ENCODE measurements at places on chromosomes 5 and 9. TPM values are rescaled to one million over a fixed set of nuclear protein-coding genes. Genes with fewer than 3 reads are reported as not detected.
A peak's percentile ranks its signal among the peaks of the same experiment; 100 is the strongest.

DNA sequence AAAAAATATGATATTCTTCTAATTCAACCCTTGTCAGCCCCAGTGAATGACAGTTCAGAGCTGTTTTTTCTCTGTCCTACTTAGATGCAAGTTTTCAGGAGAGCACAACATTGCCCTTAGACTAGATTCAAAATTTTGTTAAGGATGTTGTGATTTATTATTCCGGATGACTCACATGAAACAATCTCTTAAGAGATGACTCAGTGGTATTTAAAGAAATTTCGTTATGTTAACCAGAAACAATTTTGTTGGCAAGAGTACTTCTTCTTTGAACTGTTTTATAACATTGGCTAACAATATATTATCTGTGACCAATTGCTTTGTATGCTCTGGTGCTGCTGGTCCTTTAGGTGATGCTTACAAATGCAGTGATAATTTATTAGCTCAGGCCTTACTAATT is 132.0 kb downstream of the IZUMO3 start:
- no peaks in the 10 kb centered on the region for H3K4me1 ChIP-seq
- H3K36me3 ChIP-seq: no peaks in the 10 kb centered on the region
- H3K27ac ChIP-seq: no peak overlapping the region
- H3K27me3 ChIP-seq: no peaks in the 10 kb centered on the region

GRCh38 chr5:124395926-124396325 is 350.5 kb downstream of the ZNF608 start:
- no peak for DNase-seq
- H3K4me1 ChIP-seq: no peaks in the 10 kb centered on the region
- no peaks in the 10 kb centered on the region for H3K27me3 ChIP-seq
- H3K4me3 ChIP-seq: no peak overlapping the region
- no peaks in the 10 kb centered on the region for H3K36me3 ChIP-seq

DNA sequence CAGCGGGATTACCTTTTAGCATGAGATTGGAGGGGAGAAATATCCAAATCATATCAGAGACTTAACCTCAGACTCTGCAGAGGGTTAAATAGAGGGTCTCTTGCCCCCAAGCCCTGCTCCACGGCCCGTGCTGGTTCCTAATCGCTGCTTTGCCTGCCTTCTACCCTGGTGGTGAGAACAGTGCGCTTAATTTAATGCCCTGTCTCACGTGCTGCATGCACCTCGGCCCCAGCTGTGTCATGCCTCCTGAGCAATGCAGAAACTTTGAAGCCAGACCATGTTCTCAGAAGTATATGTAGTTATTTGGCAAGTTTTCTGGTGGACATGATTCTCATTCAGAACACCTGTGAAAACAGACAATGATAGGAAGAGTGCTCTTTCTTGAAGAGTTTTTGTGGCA is 1.4 kb downstream of the OTULIN start:
- peaks cover 4% of the 10 kb centered on the region for H3K4me1 ChIP-seq
- H3K4me3 ChIP-seq: peak overlapping the region; percentile 98
- H3K36me3 ChIP-seq: no peaks in the 10 kb centered on the region
- H3K27ac ChIP-seq: no peak overlapping the region
- H3K27me3 ChIP-seq: no peaks in the 10 kb centered on the region

GRCh38 chr9:87518702-87519335 is 21.2 kb downstream of the DAPK1 start:
- DNase-seq: no peak
- H3K36me3 ChIP-seq: no peaks in the 10 kb centered on the region
- H3K4me1 ChIP-seq: no peaks in the 10 kb centered on the region

DNA sequence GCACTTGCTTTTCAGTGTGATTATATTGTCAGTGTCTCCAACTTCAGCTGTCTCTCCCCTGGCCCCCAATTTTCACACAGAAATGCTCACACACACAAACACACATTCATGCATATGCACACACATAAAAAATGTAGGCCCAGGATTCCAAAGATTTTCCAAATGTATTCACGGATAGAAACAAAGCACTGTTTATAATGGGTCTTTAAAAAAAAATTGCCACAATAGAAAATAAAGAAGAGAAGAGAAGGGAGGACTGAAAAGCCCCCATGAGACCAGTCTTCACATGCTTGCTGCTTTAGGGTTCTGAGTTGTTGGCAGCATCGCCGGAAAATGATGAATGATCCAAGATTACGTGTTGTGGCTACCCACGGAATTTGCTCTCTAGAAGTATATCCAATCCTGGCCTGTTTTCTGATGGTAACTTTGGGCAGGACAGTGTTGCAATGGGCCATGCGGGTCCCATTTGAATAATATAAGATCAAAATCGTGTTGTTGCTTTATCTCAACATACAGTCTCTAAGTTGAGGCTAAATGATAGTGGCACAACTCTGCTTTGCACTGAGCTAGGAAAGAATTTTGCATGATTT is 36.2 kb upstream of the ACO1 start:
- H3K36me3 ChIP-seq: no peaks in the 10 kb centered on the region
- no peaks in the 10 kb centered on the region for H3K4me1 ChIP-seq
- DNase-seq: no peak
- H3K4me3 ChIP-seq: no peak overlapping the region
- no peak overlapping the region for H3K27ac ChIP-seq

DNA sequence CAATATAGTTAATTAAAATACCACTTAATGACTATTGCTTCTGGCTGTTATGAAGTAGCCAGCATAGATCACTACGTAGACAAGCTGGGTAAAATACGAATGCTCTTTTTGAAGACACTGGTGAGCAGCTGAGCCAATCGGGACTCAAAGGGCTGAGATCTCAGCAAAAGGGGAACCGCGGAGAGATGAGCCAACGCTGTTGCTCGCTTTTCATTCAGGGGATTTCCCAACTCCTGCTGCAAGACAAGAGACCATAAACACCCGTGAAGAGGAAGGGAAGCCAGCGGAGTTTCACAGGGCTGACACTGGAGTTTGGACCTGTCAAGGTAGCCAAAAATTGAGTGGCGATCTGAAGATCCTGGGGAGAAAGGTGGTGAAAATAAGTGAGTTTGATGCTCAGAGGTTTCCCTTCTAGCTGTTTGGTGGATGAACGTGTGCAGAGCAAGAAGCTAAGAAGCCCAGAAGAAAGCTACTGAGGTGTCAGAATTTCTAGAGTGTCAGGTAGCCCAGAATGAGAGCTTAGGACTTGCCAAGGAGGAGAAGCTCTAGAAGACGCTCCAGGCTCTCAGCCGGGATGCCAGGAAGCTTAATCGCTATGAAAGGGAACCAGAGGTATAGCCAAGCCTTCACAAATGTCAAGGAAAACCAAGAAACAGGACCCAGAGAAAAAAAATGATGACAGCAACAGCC is 79.6 kb upstream of the RNU6ATAC start:
- H3K4me1 ChIP-seq: no peaks in the 10 kb centered on the region
- H3K4me3 ChIP-seq: no peak overlapping the region
- DNase-seq: no peak
- no peak overlapping the region for H3K27ac ChIP-seq
- H3K27me3 ChIP-seq: no peaks in the 10 kb centered on the region

GRCh38 chr9:113476511-113476916 is 13.0 kb downstream of the RGS3 start:
- no peaks in the 10 kb centered on the region for H3K36me3 ChIP-seq
- no peak overlapping the region for H3K4me3 ChIP-seq
- H3K27ac ChIP-seq: peak overlapping the region; percentile 21

Gene PTGES
- 3.5 TPM for total RNA-seq

DNA sequence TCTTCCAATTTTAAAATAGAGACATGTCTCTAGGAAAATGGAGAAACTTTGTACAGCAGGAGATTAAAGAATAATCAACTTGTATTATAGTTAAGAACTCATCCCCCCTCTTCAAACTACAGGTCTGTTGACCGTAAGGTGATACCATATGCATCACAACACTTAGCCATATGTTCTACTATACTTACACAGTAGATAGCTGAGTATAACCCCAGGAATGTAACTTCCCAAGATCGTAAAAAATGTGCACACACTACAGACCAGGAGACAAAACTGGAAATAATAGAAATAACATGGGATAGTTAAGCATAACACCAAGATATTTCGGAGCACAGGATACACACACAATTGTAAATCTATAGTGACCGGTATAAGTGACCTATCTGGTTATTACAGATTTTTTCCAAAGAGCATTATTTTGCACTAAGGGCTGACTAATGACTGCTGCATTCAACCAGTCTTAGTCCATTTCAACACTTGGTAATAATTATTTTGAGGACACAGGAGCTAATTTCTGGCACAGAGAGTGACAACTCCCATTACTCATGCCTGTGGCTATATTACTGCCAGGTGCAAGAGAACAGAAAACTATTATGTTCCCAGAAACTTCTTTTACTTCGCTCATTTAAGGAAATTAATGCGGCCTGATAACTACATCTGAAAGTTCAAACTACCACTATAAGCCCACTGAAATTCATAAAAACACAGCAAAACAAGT is 15.4 kb upstream of the ZNF622 start:
- no peak overlapping the region for H3K27ac ChIP-seq
- no peaks in the 10 kb centered on the region for H3K4me1 ChIP-seq
- no peaks in the 10 kb centered on the region for H3K36me3 ChIP-seq

Gene EGFL7
- total RNA-seq: 78.6 TPM

DNA sequence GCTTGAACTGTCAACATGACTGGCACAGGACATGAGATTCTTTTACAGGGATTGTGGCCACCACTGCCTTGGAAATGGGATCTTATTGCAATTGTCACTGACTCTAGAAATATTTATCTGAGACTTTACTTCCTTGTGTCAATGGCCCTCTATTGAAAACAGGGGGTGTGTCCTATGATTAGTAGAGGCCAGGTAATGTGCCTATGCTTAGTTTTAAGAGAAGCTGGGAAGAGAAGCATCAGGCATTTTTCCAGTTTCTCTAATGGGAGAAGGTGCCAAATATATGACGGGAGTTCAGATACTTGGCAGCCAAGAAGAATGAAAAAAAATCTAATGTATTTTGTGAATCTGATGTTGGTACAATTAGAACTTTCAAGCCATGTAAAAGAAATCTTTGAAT is 73.9 kb upstream of the VCAN start:
- H3K4me1 ChIP-seq: no peaks in the 10 kb centered on the region
- no peak overlapping the region for H3K27ac ChIP-seq
- no peaks in the 10 kb centered on the region for H3K27me3 ChIP-seq

DNA sequence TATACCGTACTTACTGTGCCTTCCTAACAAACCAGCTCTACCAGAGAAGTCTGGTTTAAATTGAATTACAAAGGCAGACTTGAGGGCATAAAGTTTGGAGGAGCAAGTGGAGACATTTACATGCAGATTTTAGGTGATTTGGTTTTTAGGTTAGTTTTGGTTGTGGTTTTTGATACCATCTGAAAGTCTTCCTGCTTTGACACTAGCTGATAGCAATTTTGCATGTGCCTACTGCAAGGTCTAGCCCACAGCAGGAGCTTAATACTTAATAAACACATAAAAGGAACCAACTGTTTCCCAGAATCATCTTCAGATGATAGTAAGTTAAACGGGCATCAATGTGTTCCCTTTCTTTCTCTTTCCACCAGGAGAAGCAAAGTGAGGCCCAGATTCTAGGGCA is 3.4 kb upstream of the ESM1 start:
- no peaks in the 10 kb centered on the region for H3K36me3 ChIP-seq
- no peak for DNase-seq
- H3K27me3 ChIP-seq: no peaks in the 10 kb centered on the region
- H3K27ac ChIP-seq: no peak overlapping the region
- no peaks in the 10 kb centered on the region for H3K4me1 ChIP-seq

DNA sequence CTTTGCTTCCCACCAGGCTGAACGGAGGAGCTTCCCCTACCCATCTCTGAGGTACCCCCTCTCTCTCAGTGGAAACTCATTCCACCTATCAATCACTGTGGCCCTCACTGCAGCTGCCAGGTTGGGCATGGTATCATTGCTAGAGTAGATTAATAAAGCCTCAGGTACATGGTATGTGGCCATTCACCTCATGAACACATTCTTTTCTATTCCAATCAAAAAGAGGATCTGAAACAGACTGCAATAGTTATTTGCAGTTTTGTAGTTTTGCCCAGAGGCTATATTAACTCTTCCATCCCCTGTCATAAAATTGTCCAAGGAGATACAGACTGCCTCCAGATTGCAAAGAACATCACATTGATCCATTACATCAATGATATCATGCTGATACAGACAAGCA is 85.8 kb upstream of the MVB12B start:
- H3K27ac ChIP-seq: no peak overlapping the region
- DNase-seq: no peak
- no peaks in the 10 kb centered on the region for H3K27me3 ChIP-seq
- no peaks in the 10 kb centered on the region for H3K36me3 ChIP-seq
- H3K4me1 ChIP-seq: no peaks in the 10 kb centered on the region
- H3K4me3 ChIP-seq: no peak overlapping the region

DNA sequence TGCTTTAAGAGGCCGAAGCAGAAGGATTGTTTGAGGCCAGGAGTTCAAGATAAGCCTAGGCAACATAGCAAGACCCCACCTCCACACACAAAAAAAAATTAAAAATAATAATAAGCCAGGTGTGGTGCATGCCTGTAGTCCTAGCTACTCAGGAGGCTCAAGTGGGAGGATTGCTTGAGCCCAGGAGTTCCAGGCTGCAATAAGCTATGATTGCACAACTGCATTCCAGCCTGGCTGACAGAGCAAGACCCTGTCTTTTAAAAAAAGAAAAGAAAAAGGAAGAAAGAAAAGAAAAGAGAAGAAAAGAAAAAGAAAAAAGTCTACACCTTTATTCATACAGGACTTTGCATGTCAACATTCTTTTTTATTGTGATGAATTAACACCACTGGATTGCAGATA is 2125.8 kb downstream of the MAT2B start:
- H3K36me3 ChIP-seq: no peaks in the 10 kb centered on the region
- H3K27ac ChIP-seq: no peak overlapping the region
- H3K4me3 ChIP-seq: no peak overlapping the region
- H3K27me3 ChIP-seq: no peaks in the 10 kb centered on the region
- H3K4me1 ChIP-seq: no peaks in the 10 kb centered on the region

DNA sequence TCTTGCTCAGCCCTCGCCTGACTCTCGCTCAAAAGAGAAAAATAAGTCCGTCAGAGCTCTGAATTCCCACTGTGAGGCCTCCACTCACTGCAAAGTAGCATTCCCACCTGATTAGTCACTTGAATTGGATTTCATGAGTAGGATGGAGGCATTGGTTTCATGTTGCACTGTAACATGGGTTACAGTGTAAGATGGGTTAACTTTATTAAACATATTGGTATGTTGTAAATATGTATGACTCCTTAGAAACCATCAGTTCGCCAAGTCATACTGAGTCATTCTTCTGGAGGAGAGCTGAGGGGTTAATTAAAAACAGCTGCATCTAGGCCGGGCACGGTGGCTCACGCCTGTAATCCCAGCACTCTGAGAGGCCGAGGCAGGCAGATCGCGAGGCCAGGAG is 93.8 kb upstream of the BNC2 start:
- H3K36me3 ChIP-seq: no peaks in the 10 kb centered on the region
- H3K27ac ChIP-seq: no peak overlapping the region
- no peak for DNase-seq
- H3K4me1 ChIP-seq: no peaks in the 10 kb centered on the region
- no peaks in the 10 kb centered on the region for H3K27me3 ChIP-seq

Gene FGD3
- 8.6 TPM for total RNA-seq

Gene PCDHGA2
- 10.6 TPM for total RNA-seq

GRCh38 chr5:92320446-92320845 is 937.3 kb upstream of the ARRDC3 start:
- H3K27me3 ChIP-seq: no peaks in the 10 kb centered on the region
- no peak for DNase-seq
- H3K4me3 ChIP-seq: no peak overlapping the region
- no peaks in the 10 kb centered on the region for H3K36me3 ChIP-seq
- no peak overlapping the region for H3K27ac ChIP-seq

- no peaks in the 10 kb centered on the region for H3K36me3 ChIP-seq
- H3K27me3 ChIP-seq: no peaks in the 10 kb centered on the region
- H3K4me1 ChIP-seq: peaks cover 18% of the 10 kb centered on the region
- H3K4me3 ChIP-seq: no peak overlapping the region
- H3K27ac ChIP-seq: peak overlapping the region; percentile 2
Measured at GRCh38 chr5:159031513-159031912, 68.2 kb downstream of the EBF1 start.

GRCh38 chr5:2740051-2740875 is 11.2 kb downstream of the IRX2 start:
- H3K4me3 ChIP-seq: no peak overlapping the region
- no peaks in the 10 kb centered on the region for H3K36me3 ChIP-seq
- H3K27me3 ChIP-seq: no peaks in the 10 kb centered on the region
- no peak for DNase-seq
